ENCODE measurements at places on chromosomes 6 and 20.

- H3K36me3 ChIP-seq: no peaks in the 10 kb centered on the region
- H3K27me3 ChIP-seq: no peaks in the 10 kb centered on the region
- H3K27ac ChIP-seq: no peak overlapping the region
- H3K4me1 ChIP-seq: no peaks in the 10 kb centered on the region
- no peak overlapping the region for H3K4me3 ChIP-seq
Measured at GRCh38 chr6:164998297-164998696, 311.1 kb downstream of the C6orf118 start.

DNA sequence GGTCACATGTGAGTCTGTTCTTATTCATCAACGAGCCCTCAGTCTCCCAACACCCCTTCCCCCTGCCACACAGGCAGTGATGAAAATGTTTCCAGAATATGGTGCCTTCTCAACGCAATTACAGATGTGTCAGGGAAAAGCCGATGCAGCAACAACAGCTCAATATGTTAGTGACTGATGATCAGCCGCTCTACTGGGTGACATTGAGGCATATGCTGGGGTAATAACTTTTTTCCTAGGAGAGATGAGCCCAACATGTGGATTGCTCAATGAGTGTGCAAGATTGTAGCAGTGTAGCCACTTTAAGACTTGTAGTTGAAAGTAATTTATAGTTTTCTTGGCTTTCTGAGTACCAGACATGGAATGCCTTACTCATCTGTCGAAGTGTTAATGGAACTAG lies 49.4 kb downstream of the DTD1 start:
- DNase-seq: no peak
- no peaks in the 10 kb centered on the region for H3K27me3 ChIP-seq
- no peak overlapping the region for H3K27ac ChIP-seq
- peaks cover 46% of the 10 kb centered on the region for H3K4me1 ChIP-seq

GRCh38 chr20:9581509-9581908 lies 67.1 kb downstream of the LAMP5 start:
- H3K27me3 ChIP-seq: peaks cover 21% of the 10 kb centered on the region
- no peak overlapping the region for H3K4me3 ChIP-seq
- H3K27ac ChIP-seq: no peak overlapping the region
- DNase-seq: no peak

DNA sequence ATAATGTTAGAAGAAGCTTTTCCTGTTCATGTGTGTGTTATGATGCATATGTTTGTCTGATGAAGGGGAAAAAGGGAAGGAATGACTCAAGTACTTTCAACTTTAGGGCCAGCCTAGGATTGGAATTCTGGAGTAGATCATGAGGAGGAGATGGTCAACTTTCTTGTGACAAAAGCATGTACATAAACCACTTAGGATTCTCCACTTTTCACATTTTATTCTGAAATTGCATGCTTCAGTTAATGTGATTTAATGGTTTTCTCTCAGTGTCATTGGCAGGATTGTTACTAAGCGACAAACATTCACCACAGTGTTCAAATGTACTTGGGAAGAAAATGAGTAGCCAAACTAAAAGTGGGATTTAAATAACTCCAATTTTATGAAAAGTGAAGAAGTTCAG lies 80.1 kb downstream of the UTRN start:
- H3K4me3 ChIP-seq: no peak overlapping the region
- DNase-seq: no peak
- no peak overlapping the region for H3K27ac ChIP-seq
- peaks cover 7% of the 10 kb centered on the region for H3K36me3 ChIP-seq
- peaks cover 7% of the 10 kb centered on the region for H3K4me1 ChIP-seq

- no peak overlapping the region for H3K27ac ChIP-seq
- H3K27me3 ChIP-seq: no peaks in the 10 kb centered on the region
- H3K36me3 ChIP-seq: peaks cover 40% of the 10 kb centered on the region
Measured at GRCh38 chr6:149392093-149392492, 8.0 kb upstream of the SUMO4 start.

DNA sequence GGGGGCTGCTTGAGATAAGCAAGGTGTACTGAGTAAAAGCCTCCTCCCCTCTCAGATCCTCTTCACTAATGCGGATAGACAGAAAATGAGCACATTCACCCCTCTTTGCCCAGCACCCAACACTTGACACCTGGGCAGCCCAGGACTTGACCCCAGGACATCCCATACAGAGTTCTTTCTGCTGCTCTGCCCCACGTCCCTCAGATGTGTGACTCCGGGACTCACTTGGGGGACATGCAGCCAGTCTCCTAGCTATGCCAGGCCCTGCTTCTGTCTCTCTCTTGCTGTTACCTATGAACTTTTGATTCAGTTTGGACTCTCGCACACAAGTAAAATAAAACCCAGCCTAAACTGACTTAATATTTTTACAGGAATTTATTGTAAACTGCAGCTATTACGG lies 159.9 kb downstream of the EYA2 start:
- H3K27ac ChIP-seq: no peak overlapping the region
- H3K4me1 ChIP-seq: peaks cover 22% of the 10 kb centered on the region
- DNase-seq: no peak
- no peaks in the 10 kb centered on the region for H3K36me3 ChIP-seq
- no peak overlapping the region for H3K4me3 ChIP-seq

- H3K27me3 ChIP-seq: no peaks in the 10 kb centered on the region
- peaks cover 32% of the 10 kb centered on the region for H3K4me1 ChIP-seq
- H3K27ac ChIP-seq: peak within 1 kb of the TSS; percentile 96
Measured at GRCh38 chr20:58650776-58651558, at the start of gene STX16. STX16 (plus strand) TSS chr20:58651283; CDS start chr20:58652007, 724 bp downstream.

DNA sequence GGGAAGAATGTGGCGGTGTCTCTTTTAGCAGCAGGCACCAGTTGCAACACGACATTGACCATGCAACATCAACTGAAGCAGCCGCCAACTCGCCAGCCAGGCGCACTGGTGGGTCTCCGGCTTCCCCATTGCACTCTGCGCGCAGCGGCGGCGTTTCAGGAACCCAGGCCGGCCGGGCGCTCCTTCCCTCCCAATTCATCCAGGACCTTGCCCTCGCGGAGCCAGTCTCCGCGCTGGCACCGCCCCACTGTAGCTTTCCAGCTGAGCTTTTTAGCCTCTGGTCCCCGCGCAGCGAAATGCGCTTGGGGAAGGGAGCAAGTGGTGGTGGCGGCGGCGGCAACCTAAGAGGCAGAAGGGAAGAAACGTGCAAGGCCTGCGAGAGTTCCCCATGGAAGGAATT lies 297.9 kb upstream of the RIMS1 start:
- no peak overlapping the region for H3K4me3 ChIP-seq
- no peaks in the 10 kb centered on the region for H3K36me3 ChIP-seq
- peaks cover 3% of the 10 kb centered on the region for H3K4me1 ChIP-seq

- H3K4me1 ChIP-seq: peaks cover 25% of the 10 kb centered on the region
- no peaks in the 10 kb centered on the region for H3K27me3 ChIP-seq
Measured at GRCh38 chr6:83367104-83367503, 63.7 kb downstream of the ME1 start.

- DNase-seq: no peak
- no peak overlapping the region for H3K4me3 ChIP-seq
- peaks cover 22% of the 10 kb centered on the region for H3K4me1 ChIP-seq
Measured at GRCh38 chr6:3325210-3325609, 66.5 kb downstream of the PSMG4 start.

- DNase-seq: no peak
- H3K4me1 ChIP-seq: peaks cover 2% of the 10 kb centered on the region
- H3K36me3 ChIP-seq: no peaks in the 10 kb centered on the region
- H3K27ac ChIP-seq: no peak overlapping the region
Measured at GRCh38 chr6:101921829-101922450, 528.4 kb downstream of the GRIK2 start.

DNA sequence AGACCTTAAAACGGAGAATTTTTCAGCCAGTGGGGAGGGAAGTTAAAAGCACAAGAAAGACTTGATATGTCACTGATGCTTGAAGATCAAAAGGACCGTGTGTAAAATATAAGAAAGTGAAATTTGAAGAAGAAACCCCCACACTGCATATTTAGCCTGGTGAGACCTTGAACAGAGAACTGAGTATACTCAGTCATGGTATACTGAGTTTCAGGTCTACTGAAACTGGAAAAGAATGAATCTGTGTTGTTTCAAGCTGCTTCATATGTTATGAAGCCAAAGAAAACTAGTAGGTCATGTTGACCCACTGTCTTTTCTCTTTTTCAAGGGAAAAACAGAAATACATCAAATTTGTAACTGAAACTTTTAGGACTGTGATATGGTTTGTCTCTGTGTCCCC lies 443.8 kb upstream of the GJE1 start:
- H3K27me3 ChIP-seq: peaks cover 9% of the 10 kb centered on the region
- H3K27ac ChIP-seq: no peak overlapping the region
- no peak for DNase-seq
- no peak overlapping the region for H3K4me3 ChIP-seq
- H3K36me3 ChIP-seq: no peaks in the 10 kb centered on the region
- H3K4me1 ChIP-seq: no peaks in the 10 kb centered on the region

- no peak for DNase-seq
- peak overlapping the region; percentile 81 for H3K27ac ChIP-seq
- peaks cover 5% of the 10 kb centered on the region for H3K27me3 ChIP-seq
- H3K36me3 ChIP-seq: no peaks in the 10 kb centered on the region
- no peak overlapping the region for H3K4me3 ChIP-seq
- H3K4me1 ChIP-seq: peaks cover 28% of the 10 kb centered on the region
Measured at GRCh38 chr6:31041372-31041974, 31.2 kb downstream of the MUC22 start.

DNA sequence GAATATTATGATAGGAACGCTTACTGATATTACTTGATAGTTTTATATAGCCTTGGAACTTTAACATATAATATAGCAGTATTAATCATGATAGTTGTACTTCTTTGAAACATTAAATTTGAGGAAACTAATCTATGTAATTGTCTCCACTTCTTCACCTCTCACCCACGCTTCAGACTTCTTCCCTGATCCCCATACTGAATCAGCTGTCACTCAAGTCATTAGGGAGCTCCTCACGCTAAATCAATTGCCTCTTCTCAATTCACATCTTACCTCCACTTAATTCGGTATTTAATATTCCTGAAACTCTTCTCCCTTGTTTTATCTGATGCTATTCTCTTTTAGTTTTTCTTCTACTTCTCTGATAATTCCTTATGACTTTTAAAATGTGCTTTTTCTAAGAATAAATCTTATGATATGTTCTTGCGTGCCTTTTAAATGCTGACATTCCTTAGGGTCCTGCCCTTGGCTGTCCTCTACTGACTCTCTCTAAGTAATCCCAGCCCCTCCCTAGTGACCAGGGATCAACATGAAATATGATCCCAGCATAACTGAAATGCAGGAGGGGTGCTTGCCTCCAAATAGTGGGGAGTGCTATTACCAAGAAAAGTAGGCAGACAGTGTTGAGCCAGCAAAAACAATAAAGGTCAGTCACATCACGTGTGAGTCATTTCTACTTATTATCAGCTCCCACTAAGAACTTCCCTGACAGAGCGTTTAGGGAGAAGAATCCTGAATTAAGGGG lies 9.9 kb downstream of the ANKRD66 start:
- DNase-seq: no peak
- no peaks in the 10 kb centered on the region for H3K4me1 ChIP-seq
- H3K27ac ChIP-seq: no peak overlapping the region
- H3K36me3 ChIP-seq: no peaks in the 10 kb centered on the region
- no peak overlapping the region for H3K4me3 ChIP-seq

DNA sequence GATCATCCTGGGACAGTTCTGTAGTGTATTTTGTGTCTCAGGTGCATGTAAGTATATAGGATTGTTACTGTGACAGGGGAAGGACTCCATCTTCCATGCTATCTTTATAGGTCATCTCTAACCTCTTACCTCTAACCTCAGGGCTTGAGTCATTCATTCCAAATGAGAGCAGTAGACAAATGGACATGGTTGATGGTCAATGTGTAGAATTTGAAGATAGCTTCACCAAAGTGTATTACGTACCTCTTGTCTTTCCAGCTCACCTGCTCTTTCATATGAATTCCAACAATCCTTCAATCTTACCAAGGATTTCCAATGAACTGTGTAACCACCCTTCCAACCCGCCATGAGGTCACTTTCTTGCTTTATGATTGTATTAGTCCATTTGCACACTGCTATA lies 8.7 kb upstream of the ADGRG6 start:
- no peak for DNase-seq
- no peak overlapping the region for H3K27ac ChIP-seq
- no peaks in the 10 kb centered on the region for H3K36me3 ChIP-seq

- H3K4me1 ChIP-seq: peaks cover 8% of the 10 kb centered on the region
- no peak overlapping the region for H3K4me3 ChIP-seq
- H3K27ac ChIP-seq: no peak overlapping the region
- H3K27me3 ChIP-seq: peaks cover 97% of the 10 kb centered on the region
Measured at GRCh38 chr6:150036081-150036480, 10.7 kb upstream of the RAET1L start.

- no peaks in the 10 kb centered on the region for H3K36me3 ChIP-seq
- peaks cover 63% of the 10 kb centered on the region for H3K4me1 ChIP-seq
- no peak overlapping the region for H3K4me3 ChIP-seq
- no peak for DNase-seq
- peak overlapping the region; percentile 58 for H3K27ac ChIP-seq
Measured at GRCh38 chr6:105257340-105257739, 77.5 kb upstream of the POPDC3 start.
